ENCODE measurements at places on chromosomes 2 and 18.

- DNase-seq = no peak
Measured at GRCh38 chr2:58800881-58801280, 559.8 kb upstream of the FANCL start.

DNA sequence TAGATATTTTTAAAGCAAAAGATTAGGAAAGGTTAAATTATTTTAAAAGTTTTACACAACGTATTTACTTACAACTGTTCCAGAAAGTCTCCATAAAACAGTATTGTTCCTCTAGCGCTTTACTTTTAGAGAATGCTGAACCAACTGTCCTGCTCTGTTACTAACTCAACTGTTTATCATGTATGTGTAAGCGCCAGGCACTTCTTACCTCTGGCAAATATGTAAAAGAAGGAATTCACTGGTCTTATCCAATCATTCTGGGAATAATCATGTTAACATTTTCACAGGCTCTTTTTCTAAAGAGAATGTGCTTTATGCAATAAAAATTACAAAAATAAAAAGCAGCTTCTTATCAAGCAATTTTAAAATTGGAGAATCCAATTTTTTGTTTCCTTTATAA is 68.0 kb downstream of the COBLL1 start:
- DNase-seq = no peak

DNA sequence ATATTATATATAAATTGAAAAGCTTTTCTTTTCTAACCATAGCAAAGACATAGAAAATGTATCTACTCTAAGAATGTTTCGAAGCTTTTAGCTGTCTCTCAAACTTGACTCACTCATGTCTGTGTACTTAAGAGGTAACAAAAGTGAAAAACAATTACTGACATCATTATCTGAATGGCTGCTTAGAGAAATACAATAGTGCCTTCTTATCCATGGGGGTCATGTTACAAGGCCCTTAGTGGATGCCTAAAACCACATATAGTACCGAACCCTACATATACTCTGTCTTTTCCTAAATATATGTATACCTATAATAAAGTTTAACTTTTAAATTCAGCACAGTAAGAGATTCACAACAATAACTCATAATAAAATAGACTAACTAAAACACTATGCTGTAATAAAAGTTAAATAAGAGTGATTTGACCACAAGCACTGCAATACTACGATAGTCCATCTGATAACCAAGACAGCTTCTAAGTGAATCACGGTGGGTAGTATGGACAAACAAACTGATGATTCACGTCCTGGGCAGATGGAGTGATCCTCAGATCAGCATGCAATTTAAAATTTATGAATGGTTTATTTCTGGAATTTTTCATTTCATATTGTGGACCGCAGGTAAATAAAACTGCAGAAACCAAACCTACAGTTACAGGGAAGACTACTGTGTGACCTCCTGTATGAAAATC is 246.2 kb downstream of the XIRP2 start:
- no peak for DNase-seq

- DNase-seq = no peak
Measured at GRCh38 chr2:239236043-239236807, 164.6 kb downstream of the HDAC4 start.

DNA sequence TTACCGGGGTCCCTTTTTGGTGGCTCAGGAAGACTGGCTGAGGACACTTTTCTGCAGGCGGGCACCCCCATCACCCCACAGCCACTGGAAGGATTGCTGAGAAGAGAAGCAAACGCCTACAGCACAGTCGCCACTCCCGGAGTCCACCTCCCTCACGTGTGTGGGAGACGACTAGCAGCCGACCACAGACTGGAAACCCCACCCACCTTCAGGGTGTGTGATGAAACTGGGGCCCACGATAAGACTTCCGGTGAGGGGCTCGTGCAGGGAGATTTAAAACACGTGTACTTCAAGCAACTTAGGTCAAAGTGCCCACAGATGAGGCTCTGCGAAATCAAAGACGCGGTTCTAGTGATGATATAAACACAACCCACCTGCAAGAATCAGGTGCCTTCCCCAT is 26.3 kb downstream of the MBP start:
- DNase-seq = no peak

- no peak for DNase-seq
Measured at GRCh38 chr2:85732467-85733120, 21.2 kb upstream of the ATOH8 start.

- DNase-seq = no peak
Measured at GRCh38 chr2:231781798-231782726, 980 bp upstream of the PDE6D start.

- no peak for DNase-seq
Measured at GRCh38 chr2:12381543-12382325, 335.0 kb upstream of the TRIB2 start.

DNA sequence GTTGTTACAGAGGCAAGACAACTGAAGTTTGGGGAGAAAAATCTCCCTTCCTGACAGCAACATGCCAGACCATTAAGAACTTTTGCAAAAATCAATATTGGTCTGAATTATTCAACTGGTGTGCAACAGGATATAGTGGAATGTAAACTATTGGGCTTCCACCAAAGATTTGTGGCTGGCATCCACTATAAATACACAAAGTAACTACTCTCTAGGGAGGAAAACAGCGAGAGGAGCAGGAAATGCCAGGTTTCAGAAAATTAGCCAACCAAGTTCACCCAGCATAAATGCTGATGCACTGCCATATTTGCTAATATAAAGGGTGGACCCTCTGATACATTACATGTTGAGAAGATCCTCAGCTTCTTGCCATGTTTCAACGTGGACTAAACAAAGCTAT is 267.6 kb upstream of the LYPD1 start:
- no peak for DNase-seq

GRCh38 chr2:176330612-176331011 is 61.4 kb downstream of the MTX2 start:
- DNase-seq = no peak

DNA sequence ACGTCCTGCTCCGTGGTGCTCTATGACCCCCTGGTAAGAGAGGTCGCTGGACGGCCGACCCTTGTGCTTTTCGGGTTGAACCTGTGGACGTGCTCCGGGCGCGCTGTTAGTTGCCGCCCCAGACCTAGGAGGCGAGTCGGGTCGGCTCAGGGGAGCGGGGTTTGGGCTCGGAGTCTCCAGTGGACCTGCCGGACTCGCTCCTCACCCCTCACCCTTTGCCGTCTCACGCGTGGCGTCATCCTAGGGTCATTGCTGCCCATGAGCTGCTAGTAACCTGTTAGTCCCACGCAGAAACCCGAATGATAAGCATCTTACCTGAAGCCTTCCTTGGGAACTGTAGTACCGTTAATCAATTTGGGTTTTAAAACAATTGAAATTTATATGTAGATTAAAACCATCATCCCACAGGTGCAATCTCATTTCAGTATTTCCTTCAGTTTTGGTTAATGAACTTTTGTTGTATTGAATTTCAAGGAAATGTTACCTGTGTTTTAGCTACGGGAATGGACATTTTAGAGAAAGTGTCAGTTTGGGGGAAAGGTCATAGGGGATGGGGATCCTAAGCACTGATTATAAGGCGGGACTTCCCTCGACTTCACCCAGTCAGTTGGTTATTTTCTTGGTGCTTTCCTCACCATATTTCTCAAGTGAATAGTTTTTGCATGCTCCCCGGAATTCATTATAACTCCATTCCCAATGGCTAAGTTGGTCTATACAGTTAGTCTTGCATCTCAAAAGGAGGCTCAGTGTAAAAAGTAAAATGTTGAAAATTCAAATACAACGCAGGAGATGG is 536 bp downstream of the ELP2 start:
- DNase-seq = no peak

DNA sequence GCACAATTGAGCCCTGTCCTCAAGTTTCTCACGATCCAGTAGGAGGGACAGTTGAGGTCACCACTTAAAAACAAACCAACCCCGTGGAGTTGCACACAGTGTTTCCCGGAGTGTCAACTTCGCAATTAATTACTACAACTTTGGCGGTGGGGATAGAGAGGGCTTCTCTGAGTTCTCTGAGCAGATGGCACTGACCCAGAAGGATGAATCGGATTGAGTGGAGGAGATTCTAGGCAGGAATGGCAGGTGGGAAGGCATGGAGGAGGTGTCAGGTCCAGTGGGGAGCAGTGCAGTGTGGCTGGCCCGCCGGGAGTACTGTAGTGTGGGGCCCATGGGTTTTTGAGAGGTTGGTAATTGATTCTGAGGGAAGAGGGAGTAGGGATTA is 12.0 kb downstream of the SIX3 start:
- no peak for DNase-seq

DNA sequence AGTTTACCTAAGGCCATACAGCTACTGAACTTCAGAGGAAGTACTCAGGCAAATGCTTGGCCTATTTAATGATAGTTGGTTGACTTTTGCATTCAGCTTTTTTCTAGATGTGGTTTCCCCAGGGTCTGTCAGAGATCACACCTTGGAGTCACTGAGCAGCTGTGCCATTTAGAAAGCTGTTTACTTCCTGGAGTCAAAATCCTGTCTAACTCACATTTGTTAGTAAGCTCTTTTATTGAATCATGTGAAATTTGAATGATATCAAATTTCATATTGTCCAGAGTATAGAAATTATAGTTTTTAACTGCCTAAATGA is 7.6 kb upstream of the TRIB2 start:
- no peak for DNase-seq

DNA sequence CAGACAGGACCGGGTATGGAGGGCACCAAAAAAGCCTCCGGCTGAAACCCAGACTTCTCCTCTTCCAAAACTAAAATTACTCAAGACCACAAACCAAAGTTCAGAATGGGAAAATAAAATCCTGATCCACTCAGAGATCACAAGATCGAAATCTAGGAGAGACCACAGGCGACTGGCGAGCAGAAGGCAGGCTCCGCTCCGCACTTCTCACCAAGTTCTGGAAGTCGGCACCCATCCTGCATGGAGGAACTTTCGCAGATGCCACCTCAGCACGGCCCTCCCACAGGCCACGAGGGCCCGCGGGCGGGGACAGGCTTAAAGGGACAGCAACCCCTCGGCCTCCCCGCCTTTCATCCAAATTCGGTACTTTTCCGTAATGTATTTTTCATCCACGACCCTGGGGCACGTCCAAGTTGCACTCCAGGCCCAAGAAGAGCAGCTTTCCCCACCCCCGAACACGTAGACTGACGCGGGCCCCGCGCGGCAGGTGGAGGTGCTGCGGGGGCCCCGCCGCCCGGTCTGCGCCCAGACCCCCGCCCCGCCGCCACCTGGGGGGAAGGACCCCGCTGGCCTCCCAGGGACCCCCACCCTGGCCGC is 43.7 kb downstream of the HDLBP start:
- DNase-seq = no peak

GRCh38 chr2:155190342-155190741 is 491.8 kb downstream of the KCNJ3 start:
- DNase-seq = peak; percentile 3

DNA sequence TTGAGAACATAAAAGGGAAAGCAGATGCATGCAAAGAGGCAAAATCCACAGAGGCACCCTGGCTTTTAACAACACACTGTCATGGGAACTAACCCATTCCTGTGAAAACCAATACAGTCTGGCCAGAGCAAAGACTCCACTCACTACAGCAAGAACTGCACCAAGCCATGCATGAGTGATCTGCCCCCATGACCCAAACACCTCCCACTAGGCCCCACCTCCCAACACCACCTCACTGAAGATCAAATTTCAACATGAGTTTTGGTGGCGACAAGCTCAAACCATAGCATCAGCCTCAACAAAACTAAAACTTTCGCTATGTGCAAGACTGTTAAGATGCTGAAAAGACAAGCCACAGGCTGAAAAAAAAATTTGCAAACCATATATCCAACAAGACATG is 162.8 kb downstream of the SMAD2 start:
- DNase-seq = no peak

DNA sequence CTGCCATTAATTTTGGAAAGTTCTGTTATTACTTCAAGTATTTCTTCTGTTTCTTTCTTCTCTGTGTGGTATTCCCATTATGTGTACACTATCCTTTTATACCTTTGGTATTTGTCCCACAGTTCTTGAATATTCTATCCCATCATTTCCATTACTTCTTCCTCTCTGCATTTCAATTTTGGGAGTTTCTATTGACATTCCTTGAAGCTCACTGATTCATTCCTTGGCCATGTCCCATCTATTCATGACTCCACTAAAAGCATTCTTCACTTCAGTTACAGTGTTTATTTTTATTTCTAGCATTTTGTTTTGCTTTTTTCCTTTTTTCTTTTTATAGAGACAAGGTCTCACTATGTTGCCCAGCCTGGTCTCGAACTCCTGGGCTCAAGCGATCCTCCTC is 30.3 kb downstream of the PROC start:
- no peak for DNase-seq

DNA sequence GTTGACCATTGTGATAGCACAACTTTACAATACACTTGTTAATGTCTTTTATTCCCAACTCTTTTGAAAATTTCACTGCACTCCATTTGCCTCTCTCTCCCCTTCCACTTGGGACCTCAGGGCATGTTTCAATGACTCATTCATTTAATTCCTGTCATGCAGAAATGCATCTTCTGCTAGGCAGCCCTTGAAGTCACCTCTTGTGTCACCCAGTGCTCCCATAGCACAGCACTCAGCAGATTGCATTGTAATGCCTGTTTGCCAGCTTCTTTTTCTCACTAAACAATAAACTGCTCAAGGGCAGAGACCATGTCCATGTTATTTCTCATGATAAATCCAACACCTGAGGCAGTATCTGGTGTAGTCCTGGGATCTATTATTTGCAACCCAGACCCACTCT is 85.9 kb upstream of the ACSL3 start:
- no peak for DNase-seq

- no peak for DNase-seq
Measured at GRCh38 chr2:15874321-15874720, 66.0 kb upstream of the MYCN start.

DNA sequence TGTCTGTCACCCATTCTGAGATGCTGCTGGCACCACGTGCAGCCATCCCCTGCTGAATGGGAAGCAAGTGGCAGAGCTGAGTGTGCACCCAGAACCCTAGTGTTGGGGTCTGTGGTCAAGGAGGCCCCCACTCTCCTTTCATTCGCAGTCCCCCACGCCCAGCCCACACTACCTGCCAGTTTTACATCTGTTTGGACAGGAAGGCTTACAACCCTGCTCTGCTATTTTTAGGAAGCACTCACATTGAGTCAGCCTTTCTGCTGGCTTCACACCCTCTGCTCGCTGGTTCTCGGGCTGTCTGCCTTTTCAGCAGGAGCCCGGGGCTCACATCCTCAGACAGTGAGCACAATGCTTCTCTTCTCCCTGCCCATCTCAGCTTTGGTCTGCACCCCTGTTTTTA is 10.7 kb upstream of the ADCY3 start:
- no peak for DNase-seq

DNA sequence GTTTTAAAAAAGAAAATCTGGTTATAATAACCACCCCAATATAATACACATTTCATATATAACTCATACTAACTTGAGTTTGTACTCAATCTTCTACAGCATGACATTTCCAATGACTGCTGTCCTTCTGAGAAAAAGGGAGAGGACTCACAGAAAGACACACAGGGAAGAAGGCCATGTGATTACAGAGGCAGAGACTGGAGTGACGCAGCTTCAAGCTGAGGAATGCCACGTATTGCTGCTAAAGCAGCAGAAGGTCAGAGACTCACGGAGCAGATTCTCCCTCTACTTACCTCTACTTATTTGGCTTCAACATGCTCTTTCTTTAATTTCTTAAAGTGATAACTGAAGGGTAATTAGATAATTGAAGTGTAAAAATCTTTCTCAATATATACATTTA is 753.5 kb upstream of the PKDCC start:
- no peak for DNase-seq

Measured in COR-L47 (cell line).